H4 (cell line): ENCODE measurements at places on chromosomes 5 and 9. TPM values are rescaled to one million over a fixed set of nuclear protein-coding genes. Genes with fewer than 3 reads are reported as not detected.

GRM6 gene
- not detected in 2 replicates for total RNA-seq

FBP2 gene
- 0.17 and 0.41 TPM in 2 replicates for total RNA-seq

PCDHAC1 gene
- total RNA-seq = 1.1 TPM in 2 replicates

PCDHB4 gene
- total RNA-seq = 0.21 TPM in 1 of 2 replicates, not detected in the other

GPR151 gene
- not detected in 2 replicates for total RNA-seq

DNA sequence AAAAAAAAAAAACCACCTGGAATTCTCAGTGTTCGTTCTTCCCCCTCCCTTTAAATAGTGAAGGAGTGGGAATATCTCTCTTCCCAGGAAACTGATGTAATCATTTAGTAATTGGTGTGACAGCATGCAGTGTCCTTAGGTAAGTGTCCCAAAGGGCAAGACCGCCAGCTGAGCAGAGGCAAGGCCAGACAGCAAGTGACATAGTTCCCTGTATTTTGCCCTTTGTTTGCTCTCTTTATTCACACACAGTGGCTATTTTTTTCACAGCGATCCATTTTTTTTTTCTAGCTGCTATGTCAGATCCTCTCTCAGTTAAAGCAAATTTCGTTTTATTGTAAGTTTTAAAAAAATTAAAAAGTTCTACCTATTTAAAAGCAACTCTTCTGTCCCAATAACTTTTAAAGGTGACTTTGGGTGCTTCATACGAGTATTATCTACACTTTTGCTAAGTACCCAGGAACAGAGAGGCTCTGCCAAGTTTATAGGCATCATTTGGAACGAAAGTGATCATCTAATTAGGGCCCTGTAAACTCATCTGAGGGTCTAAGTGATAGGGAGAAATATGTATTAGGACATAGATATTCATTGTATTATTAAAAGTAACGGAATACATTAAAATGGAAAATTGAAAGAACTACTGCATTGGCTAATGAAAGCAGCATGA is 98.2 kb upstream of the ALDH1A1 start:
- DNase-seq = peak; percentile 20

DNA sequence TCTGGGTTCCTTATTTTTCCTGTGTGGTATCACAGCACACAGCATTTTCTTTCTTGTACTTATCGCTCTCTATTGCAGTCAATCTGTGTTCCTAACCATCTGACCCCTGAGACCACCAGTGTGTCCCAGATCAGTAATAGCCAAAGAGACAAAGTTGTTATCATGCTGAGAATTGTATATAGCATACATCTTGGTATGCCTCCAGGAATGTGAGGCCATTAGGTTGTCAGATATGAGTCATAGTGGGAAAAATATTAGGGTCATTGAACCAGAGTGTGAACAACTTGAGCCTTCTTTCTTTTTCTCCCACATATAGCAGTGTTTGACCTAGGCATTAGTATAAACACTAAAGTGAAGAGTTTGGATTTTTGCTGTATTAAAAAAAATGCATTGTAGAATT is 106.3 kb downstream of the NDUFAF2 start:
- peak; percentile 23 for DNase-seq

GRCh38 chr5:155332618-155333017 is 319.1 kb downstream of the KIF4B start:
- no peak for DNase-seq

DNA sequence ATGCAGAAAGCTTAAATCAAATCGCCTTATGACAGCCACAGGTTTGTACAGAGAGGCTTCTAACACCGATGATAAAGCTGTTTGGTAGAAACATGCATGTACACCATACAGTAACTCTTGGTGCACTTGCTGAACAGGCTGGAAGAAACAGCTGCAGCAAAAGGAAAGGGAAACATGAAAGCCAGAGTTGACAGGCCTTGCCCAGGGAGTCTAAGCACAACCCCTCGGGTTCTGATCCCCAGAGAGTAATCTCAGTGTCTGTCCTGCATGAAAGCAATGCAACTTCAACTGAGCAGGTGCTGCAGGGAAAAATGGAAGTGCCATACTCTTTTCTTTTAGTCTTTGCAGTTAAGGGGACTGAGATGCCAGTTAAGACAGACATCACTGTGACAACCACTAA is 419.9 kb downstream of the BNC2 start:
- DNase-seq = no peak

DNA sequence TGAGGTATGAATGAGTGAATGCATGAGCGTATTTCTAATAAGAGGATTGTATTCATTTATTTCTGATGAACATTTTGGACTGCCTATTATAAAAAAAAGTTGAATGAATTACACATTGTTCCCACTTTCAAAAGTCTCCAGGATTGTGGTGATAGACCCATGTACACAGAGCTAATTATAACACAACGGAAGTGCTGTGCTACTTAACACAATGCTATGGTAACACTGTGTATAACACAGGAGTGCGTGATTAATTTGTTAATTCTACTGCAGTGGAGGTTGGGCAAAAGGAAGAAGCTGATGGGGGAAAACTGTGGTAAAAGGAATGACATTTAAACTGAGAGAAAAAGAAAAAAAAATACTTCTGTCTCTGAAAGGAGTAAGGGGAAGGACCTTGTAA is 147.8 kb upstream of the MEF2C start:
- DNase-seq = no peak

DNA sequence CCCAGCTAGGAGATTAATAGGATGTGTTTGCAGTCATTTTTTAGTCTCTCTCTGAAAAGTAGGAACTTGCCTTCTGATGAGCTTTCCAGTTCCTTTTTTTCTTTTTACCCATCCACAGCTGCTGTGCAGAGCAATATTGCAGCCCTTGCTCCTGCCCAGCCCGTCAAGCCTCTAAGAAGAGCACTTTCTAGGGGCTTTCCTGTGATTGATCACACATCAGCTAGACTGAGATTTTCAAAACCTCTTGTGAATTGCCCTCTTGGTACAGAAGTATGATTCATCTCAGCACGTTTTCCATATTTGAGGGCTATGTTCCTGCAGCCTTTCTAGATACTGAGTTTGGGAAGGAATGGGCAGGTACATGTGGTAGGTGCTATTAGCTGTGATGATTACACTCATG is 93.9 kb downstream of the GALNT10 start:
- no peak for DNase-seq

GRCh38 chr9:123616707-123617106 is 260.7 kb downstream of the CRB2 start:
- no peak for DNase-seq

DNA sequence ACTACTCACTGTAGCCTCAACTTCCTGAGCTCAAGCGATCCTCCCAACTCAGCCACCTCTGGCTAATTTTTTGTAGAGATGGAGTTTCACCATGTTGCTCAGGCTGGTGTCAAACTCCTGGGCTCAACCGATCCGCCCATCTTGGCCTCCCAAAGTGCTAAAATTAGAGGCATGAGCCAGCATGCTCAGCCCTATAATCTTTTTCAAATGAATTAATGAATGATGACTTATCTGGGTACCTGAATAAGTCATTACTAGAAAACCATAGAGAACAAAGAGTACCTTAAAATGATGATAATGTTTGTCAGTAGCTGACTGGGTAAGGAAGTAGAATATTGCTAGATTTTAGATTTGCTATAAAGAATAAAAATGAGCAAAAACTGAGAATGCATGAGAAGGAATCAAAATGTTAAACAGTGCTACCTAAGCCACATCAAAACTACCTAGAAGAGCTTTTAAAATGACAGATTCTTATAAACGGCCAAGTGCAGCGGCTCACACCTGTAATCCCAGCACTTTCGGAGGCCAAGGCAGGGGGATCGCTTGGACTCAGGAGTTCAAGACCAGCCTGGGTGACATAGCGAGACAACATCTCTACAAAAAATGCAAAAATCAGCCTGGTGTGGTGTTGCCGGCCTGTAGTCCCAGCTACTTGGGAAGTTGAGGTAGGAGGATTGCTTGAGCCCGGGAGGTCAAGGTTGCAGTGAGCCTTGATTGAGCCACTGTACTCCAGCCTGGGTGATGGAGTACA is 13.6 kb downstream of the FNBP1 start:
- DNase-seq = no peak

DNA sequence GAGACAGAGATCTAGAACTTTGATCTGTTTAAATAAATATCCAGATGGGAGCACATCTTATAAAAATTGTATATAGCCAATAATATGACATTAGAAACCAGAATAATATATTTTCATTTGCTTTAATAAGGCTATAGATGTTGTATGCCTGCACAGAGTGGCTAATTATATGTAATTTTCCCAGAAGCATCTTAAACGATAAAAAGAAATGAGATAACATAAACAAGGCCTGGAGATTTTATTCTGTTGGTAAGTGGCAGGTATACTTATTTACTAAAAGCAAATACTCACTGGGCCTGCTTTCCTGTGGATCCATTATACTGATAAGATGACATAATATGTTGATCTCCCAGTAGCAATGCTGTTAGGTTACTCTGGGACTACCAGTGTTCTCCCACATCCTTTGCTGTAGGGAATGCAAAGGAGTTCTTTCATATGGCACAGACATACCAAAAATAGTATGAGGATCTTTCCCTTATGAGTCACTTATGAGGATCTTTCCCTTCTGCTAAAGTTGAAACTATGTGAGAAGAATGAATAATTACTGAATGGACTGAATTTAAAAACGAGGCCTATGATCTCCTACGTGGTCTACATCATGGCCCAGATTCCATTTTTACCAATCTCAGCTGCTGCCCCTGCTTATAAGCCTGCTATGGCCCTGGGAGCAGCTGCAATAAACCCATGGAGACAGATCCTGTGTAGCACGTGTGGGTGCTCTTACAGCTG is 112.1 kb downstream of the NUDT12 start:
- DNase-seq = no peak

DNA sequence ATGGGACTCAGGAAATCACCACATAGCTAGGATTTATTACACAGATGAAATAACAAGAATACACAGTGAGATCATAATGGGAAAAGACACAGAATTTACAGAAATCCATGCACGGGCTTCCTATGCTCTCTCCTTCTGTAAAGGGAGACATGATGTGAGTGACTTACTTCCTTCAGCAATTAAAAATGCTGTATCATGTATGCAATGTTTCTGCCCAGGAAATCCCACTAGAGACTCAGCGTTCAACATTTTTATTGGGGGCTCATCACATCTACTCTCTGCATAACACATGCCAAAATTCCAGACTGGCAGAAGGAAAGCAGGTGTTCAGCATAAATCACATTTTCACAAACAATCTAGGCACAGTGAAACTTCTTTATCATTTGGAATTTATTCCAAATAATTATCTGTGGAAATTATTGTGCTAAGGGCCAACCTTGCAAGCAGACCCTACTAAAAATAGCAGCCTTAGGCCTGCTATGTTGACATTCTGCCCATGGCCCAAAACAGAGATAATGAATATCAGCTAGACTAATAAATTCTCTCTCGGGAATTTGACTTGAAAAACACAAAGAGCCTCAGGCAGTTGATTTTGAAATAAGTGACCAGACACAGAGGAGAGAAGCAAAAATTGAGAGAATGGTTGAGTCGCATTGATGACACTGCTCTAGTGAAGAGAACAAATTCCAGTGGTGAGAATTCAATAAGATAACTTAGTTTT is 31.4 kb upstream of the SELENOP start:
- DNase-seq = no peak

- DNase-seq = no peak
These were observed 263.0 kb upstream of the FBXL7 start for GRCh38 chr5:15236911-15237508.

DNA sequence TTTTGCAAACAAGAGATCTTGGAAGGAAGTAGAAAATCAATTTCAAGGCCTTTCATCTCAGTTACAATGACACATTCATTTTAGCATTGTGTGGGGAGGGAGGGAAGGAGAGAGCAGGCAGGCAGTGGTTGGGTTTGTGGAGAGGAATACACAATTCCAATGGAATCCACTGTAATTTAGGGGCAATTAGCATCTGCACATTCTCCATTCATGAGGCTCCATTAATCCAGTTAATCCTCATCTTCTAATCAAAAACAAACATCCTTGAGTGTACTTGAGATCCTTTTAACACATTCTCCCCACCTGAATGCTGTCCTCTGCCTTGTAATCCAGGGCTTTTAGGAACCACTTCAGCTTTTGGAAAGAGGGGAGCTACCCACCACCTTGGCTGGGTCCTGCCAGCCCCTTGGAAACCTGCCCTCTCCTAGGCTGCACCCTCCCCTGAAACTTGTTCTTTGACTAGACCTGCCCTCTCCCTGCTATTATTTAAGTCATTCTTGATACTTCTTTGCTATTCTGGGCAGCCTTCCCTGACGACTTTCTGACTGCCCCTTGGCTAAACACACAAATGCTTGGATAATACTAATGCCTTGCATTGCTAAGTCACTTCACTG is 271.2 kb downstream of the SLIT3 start:
- DNase-seq = peak; percentile 16

GRCh38 chr5:135191084-135191826 is 157.2 kb upstream of the PITX1 start:
- peak; percentile 83 for DNase-seq

DNA sequence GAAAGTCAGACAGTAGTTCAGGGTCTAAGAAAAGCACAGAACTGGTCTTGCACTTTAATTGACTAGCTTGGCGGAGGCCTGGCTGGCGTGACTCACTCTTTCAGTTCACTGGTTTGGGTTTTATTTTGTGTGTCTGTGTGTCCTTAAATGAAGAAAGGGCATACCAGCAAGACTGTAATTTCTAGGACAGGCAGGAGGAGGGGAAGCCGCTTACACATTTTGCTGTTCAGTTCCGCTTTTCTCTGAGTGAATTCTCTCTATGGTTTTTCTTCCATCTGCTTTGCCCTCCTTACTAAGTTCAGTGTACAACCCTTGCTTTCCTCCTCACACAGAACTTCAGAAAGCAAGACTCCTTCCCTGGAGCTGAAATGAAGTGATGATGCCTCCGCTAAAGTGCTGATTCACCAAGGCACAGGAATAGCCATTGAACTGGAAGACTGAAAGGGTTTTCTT is 150.8 kb downstream of the MEF2C start:
- DNase-seq = no peak
